ENCODE measurements at places on chromosomes 12 and 14.

GRCh38 chr12:53577941-53578352 lies 48.2 kb downstream of the ATF7 start:
- DNase-seq: no peak

DNA sequence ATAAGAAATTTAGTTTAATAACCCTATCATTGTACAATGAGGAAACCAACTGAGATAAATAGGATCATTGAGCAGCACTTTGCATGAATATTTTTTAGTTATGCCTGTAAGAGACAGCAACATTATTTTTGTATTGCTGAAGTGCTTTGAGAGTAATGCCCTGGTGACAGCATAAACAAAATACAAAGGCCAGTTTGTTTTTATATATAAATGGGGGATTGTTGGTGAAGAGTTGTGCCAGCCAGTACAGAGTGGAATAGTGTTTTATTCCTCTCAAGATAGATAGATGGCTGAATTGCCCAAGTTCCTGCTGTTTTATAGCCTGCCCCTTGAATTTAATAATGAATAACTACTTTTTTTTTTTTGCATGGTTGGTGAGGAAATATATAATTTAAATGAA lies 101.8 kb downstream of the CNTN1 start:
- no peak for DNase-seq

DNA sequence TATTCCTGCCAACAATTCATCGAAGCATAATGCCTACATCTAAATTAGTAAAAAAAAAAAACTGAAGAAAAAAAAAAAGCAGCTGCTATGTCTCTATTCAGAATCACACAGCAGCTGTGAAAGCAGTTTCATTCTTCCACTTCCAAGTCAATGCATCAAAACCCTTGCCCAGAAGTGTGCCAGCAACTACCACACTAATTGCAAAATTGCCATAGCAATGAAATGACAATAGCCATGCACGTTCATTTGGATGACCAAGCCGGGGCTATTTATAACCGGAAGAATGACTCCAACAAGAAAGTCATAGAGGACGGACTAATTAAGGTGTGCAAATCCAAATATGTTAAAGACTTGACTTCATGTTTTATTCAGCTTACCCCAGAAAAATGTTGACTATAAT lies 42.5 kb downstream of the SLC2A13 start:
- DNase-seq: no peak

- DNase-seq: peak; percentile 60
Measured at GRCh38 chr12:94545935-94546771, 86.5 kb upstream of the CEP83 start.

GRCh38 chr14:25955772-25956171 lies 642.1 kb downstream of the NOVA1 start:
- no peak for DNase-seq

DNA sequence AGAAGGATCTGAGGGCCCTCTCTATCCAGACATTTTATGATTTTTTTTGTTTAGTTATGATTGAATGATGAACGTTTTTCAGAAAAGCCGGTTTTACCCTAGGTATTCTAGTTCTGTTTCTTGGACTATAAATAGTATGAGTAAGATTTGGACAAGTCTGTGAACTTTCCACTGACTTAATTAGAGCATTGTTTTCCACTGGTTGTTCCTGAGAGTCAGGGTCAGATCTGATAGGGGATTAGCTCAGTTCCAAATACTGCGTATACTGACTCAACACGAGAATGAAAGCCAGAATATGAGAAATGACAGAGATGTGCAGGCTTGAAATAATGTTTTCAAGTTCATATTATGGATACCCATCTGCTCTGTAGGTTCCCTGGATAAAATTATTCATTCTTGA lies 361.6 kb downstream of the AEBP2 start:
- peak; percentile 63 for DNase-seq

DNA sequence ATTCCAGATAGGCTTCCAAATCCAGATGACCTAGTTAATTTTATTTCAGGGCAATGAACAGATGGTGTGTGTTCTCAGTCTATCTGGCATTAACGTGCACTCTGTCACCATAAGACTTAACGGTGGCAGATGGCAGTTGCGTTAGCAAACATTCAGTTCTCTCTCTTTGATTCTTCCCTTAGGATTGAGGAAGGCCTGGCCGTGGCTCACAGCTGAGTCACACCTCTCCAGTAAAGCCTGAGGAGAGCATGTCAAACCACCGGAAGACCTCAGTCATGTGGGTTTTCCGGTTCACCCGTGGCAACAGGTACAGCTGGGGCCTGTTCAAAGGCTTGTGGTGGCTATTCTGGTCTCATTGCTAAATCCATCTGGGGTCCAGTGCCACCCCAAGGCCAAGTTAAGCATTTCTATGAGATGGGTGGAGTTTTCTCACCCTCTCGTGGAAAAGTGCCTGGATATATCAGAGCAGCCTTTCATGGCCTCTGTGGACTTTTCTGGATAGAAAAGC lies 545.1 kb upstream of the ATP2B1 start:
- DNase-seq: peak; percentile 50

Data from pulmonary artery endothelial cell (primary cell).